GM23248 (cell line): ENCODE measurements at places on chromosomes 7 and 10. TPM values are rescaled to one million over a fixed set of nuclear protein-coding genes. Genes with fewer than 3 reads are reported as not detected.
A peak's percentile ranks its signal among the peaks of the same experiment; 100 is the strongest.

The TRRAP gene
- total RNA-seq: 11.3 and 13.0 TPM in 2 replicates

The LRRC18 gene
- total RNA-seq: not detected in 2 replicates

The SEMA3C gene
- total RNA-seq: 612 and 756 TPM in 2 replicates

The CALHM3 gene
- total RNA-seq: not detected in 2 replicates

The SFTPA2 gene
- total RNA-seq: not detected in 2 replicates

The NUPR2 gene
- total RNA-seq: not detected in 2 replicates

DNA sequence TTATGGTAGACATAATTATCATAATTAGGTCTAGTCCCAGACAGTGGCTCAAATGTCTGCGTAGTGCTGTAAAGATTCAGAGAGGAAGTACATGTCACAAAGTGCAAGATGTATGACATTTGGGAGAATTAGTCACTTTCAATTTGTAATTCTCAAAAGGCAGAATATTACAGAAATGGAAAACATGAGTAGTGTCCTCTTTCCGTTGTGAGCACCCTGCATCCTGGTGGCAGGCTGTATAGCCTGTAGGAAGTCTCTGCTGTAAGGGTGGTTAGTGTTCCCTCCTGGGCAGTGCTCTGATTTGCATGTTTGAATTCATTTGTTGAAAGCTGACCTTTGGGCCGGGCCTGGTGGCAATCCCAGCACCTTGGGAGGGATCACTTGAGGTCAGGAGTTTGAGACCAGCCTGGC, 17.0 kb downstream of the CDK14 start:
- DNase-seq: peak; percentile 66
- H3K36me3 ChIP-seq: no peaks in the 10 kb centered on the region
- peak overlapping the region; percentile 48 for H3K27ac ChIP-seq

GRCh38 chr7:77184990-77185389, 14.6 kb downstream of the FGL2 start:
- H3K4me1 ChIP-seq: peaks cover 15% of the 10 kb centered on the region
- no peaks in the 10 kb centered on the region for H3K27me3 ChIP-seq
- H3K27ac ChIP-seq: no peak overlapping the region

GRCh38 chr10:30510184-30510931, 76.4 kb downstream of the MAP3K8 start:
- no peak overlapping the region for H3K4me3 ChIP-seq
- H3K27me3 ChIP-seq: no peaks in the 10 kb centered on the region
- H3K27ac ChIP-seq: peak overlapping the region; percentile 29

DNA sequence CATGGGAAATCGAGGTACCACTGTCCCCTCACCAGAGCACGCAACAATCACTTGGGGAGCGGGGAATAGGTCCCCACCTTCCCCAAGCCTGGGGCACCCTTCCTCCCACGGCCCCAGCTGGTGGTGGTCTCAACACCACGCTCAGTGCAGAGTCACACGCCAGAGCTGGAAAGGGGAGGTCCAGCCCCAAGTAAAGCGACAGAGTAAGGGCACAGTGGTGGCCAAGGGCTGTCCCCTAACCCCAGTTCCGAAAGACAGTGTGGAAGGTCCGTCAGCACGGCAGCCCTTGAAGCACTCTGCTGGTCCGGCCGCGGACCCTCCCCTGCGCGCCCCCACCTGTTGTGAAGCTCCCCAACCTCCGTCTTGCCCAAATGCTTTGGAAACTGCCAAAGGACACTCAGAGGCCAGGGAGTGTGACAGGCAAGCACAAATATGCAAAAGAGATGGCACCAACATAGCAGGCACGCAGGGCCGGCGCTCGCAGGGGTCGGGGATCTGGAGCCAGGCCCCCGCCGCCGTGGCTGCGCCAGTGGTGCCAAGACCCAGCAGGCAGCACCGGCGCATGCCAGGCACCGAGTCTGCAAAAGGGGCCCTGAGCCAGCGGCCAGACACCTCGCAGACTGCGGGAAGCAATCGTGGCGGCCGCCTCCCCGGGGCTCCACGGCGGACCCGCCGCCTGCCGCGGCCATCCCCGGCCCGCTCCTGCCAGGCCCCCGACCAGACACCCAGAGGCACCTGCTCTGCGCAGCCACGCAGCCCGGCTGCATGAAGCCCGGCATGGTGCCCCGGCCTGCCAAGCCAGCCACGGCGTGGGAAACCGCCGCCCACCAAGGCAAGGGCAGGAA, 51.6 kb upstream of the SRRM3 start:
- H3K27ac ChIP-seq: no peak overlapping the region
- no peaks in the 10 kb centered on the region for H3K27me3 ChIP-seq
- no peaks in the 10 kb centered on the region for H3K36me3 ChIP-seq
- H3K4me1 ChIP-seq: no peaks in the 10 kb centered on the region

- no peak overlapping the region for H3K27ac ChIP-seq
- H3K27me3 ChIP-seq: no peaks in the 10 kb centered on the region
- no peaks in the 10 kb centered on the region for H3K36me3 ChIP-seq
- H3K4me3 ChIP-seq: no peak overlapping the region
These were observed 111.1 kb upstream of the FAM171A1 start for GRCh38 chr10:15482156-15482555.

DNA sequence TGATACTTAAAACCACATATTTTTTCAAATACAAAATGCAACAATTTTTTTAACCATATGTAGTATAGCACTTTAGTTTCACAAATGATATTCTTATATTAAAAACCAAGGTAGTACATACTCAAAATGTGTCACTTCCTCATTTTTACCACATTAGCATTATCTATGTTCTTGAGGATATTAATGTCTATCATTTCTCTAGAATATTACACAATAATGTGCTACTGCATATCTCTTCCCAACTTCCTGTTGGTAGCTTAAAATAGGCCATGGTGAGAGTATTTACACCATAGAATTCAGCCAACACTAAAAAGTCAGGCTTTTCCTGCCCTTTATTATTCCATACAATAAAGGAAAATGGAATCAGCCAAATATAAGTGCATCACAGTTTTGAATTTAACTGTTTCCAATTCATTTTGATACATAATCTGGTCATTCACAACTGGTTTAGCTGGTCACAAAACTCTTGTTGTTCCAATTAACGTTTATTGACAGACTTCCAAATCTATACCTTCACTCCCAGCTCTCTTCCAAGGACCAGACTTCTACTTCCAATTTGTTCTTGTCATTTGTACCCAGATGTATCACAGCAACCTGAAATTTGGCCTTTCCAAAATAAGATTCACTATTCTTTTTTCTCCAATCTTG, 20.0 kb upstream of the LRRC17 start:
- peak; percentile 16 for DNase-seq
- peak overlapping the region; percentile 65 for H3K27ac ChIP-seq
- no peaks in the 10 kb centered on the region for H3K36me3 ChIP-seq
- no peaks in the 10 kb centered on the region for H3K27me3 ChIP-seq
- peak overlapping the region; percentile 17; the same call in 1 of the 2 replicates for H3K4me3 ChIP-seq
- H3K4me1 ChIP-seq: peaks cover 35% of the 10 kb centered on the region

GRCh38 chr10:84900141-84900540, 571.8 kb downstream of the CCSER2 start:
- H3K27me3 ChIP-seq: no peaks in the 10 kb centered on the region
- H3K27ac ChIP-seq: no peak overlapping the region
- H3K4me1 ChIP-seq: no peaks in the 10 kb centered on the region
- H3K36me3 ChIP-seq: no peaks in the 10 kb centered on the region
- H3K4me3 ChIP-seq: no peak overlapping the region

DNA sequence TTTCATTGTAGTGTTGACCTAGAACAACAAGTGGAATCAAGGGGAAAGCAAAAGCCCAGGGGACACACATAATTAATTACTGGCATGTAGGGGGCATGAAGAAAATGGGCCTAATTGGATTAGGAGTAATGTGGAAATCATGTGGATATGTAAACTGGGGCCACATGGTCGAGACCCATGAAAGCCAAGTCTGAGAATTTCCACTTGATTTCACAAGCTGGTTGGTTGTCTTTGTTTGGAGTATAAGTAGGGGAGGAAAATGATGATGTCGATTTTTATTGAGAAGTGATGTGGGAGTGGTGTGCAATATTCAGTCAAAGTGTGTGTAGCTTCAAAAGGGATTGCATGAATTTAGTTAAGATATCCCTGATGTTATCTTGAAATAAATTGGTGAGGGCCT, 131.8 kb downstream of the LRRC4 start:
- H3K4me1 ChIP-seq: peaks cover 44% of the 10 kb centered on the region
- H3K27me3 ChIP-seq: no peaks in the 10 kb centered on the region
- 0 out of 2 replicates have a peak, but pooled peaks cover 4% of the 10 kb centered on the region for H3K36me3 ChIP-seq
- H3K4me3 ChIP-seq: no peak overlapping the region

DNA sequence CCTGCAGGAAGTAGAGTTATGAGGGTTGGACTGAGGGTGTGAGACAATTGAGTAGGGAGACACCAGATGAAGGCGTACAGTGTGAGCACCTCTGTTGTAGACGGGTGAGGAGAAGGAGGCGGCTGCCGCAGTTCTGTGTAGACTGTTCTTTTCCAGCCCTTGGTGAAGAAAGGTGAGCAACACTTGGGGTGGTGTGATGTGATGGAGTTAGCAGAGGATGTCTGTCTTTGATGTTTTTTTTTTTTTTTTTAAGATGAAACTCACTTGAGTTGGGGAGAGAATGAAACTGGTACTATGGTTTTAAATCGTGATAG, 42.8 kb upstream of the RNF216 start:
- no peak for DNase-seq
- H3K27me3 ChIP-seq: no peaks in the 10 kb centered on the region
- no peaks in the 10 kb centered on the region for H3K36me3 ChIP-seq
- H3K27ac ChIP-seq: no peak overlapping the region
- H3K4me1 ChIP-seq: peaks cover 5% of the 10 kb centered on the region; the same call in 1 of the 2 replicates

DNA sequence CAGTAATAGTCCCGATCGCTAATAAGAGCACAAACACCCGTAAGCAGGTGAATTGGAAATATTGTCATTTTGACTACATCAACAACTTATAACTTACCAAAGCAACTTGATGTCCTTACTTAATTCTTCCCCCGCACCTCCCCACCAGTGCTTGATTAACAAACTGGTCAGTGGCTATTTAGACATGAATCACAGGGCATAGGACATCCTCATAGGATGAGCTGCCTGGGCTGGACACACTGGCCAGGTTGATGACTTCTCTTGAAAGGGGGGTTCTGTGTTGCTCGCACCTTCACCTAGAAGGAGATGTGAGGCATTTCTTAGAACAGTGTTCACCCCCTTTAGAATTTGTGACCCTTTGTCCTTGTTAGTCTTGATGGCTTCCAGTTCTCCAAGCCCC, 163.2 kb downstream of the TCF7L2 start:
- H3K27me3 ChIP-seq: no peaks in the 10 kb centered on the region
- no peak overlapping the region for H3K4me3 ChIP-seq
- no peaks in the 10 kb centered on the region for H3K36me3 ChIP-seq
- no peak for DNase-seq
- no peak overlapping the region for H3K27ac ChIP-seq

GRCh38 chr7:158811461-158811860, 17.8 kb downstream of the ESYT2 start:
- H3K4me1 ChIP-seq: peaks cover 23% of the 10 kb centered on the region
- peak; percentile 72 for DNase-seq
- H3K27ac ChIP-seq: peak overlapping the region; percentile 58
- H3K27me3 ChIP-seq: no peaks in the 10 kb centered on the region
- peaks cover 11% of the 10 kb centered on the region; the same call in 1 of the 2 replicates for H3K36me3 ChIP-seq
- no peak overlapping the region for H3K4me3 ChIP-seq

GRCh38 chr10:89309156-89310055, 7.6 kb downstream of the IFIT2 start:
- no peak for DNase-seq
- no peak overlapping the region for H3K27ac ChIP-seq
- H3K27me3 ChIP-seq: no peaks in the 10 kb centered on the region
- no peaks in the 10 kb centered on the region for H3K36me3 ChIP-seq

DNA sequence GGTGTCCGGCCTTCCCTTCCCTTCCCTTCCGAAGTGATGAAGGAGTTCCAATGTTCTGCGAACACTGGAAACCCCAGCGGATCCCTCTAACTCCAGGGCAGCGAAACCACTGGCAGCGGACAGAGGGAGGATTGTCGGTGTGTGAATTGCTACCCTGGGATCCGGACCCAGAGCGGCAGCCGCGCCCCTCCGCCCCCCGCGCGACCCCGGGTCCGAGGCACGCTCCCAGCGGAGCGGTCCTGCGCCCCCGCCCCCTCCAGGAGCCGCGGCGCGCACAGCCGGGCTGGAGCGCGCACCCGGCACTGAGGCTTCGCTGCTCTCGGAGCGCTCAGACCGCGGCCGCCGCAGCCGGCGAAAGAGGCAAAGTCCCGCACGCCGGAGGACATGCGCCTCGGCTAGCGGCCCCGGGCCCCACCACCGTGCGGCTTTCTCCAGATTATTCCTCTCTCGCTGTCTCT, at the start of gene PTPRZ1:
Gene PTPRZ1 (plus strand): TSS at position 331 of the 458 bp plus-strand sequence. CDS start 339 bp downstream, outside the sequence.
- H3K4me1 ChIP-seq: peaks cover 6% of the 10 kb centered on the region; the same call in 1 of the 2 replicates
- no peak within 1 kb of the TSS for H3K27ac ChIP-seq
- peak; percentile 55 for DNase-seq

DNA sequence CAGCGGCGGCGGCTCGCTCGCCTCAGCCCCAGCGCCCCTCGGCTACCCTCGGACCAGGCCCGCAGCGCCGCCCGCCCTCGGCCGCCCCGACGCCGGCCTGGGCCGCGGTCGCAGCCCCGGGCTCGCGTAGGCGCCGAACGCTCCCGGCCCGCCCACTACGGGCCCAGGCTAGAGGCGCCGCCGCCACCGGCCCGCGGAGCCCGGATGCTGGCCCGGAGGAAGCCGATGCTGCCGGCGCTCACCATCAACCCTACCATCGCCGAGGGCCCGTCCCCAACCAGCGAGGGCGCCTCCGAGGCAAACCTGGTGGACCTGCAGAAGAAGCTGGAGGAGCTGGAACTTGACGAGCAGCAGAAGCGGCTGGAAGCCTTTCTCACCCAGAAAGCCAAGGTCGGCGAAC, 18.2 kb upstream of the TSPAN33 start:
- H3K27me3 ChIP-seq: peaks cover 38% of the 10 kb centered on the region
- H3K27ac ChIP-seq: no peak overlapping the region
- no peaks in the 10 kb centered on the region for H3K36me3 ChIP-seq
- H3K4me1 ChIP-seq: no peaks in the 10 kb centered on the region
- DNase-seq: no peak
- no peak overlapping the region for H3K4me3 ChIP-seq

DNA sequence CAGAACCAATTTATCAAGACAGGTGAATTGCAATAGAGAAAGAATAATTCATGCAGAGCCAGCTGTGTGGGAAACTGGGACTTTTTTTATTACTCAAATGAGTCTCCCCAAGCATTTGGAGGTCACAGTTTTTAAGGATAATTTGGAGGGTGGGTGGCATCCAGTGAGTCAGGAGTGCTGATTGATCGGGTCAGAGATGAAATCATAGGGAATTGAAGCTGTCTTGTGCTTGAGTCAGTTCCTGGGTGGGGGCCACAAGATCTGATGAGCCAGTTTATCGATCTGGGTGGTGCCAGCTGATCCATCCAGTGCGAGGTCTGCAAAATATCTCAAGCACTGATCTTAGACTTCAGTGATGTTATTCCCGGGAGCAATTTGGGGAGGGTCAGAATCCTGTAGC, 9.9 kb upstream of the MYO1G start:
- peaks cover 14% of the 10 kb centered on the region for H3K36me3 ChIP-seq
- peak overlapping the region; percentile 89 for H3K27ac ChIP-seq

- H3K27me3 ChIP-seq: no peaks in the 10 kb centered on the region
- H3K4me3 ChIP-seq: peak overlapping the region; percentile 67
- peaks cover 24% of the 10 kb centered on the region; the same call in 1 of the 2 replicates for H3K4me1 ChIP-seq
- peak; percentile 46 for DNase-seq
These were observed 153.1 kb upstream of the MEOX2 start for GRCh38 chr7:15839416-15840100.

GRCh38 chr7:101589052-101589451, 40.0 kb downstream of the MYL10 start:
- no peaks in the 10 kb centered on the region for H3K4me1 ChIP-seq
- no peak overlapping the region for H3K27ac ChIP-seq
- H3K36me3 ChIP-seq: no peaks in the 10 kb centered on the region
- peaks cover 4% of the 10 kb centered on the region; the same call in 1 of the 2 replicates for H3K27me3 ChIP-seq

- no peaks in the 10 kb centered on the region; the same call in 1 of the 2 replicates for H3K4me1 ChIP-seq
- H3K4me3 ChIP-seq: no peak overlapping the region
- no peak overlapping the region for H3K27ac ChIP-seq
- H3K27me3 ChIP-seq: peaks cover 29% of the 10 kb centered on the region
- H3K36me3 ChIP-seq: no peaks in the 10 kb centered on the region
- peak; percentile 25 for DNase-seq
These were observed 61.1 kb upstream of the C10orf90 start for GRCh38 chr10:126731610-126731990.
